Stimulated activated CD8-positive, alpha-beta memory T cell treated with anti-CD3 and anti-CD28 coated beads, Interleukin-7, amount 100 ng/mL, for 1 hour (primary cell): ENCODE measurements at places on chromosomes 5 and 9.

GRCh38 chr5:126234563-126235195 is 188.5 kb upstream of the GRAMD2B start:
- no peak for DNase-seq

DNA sequence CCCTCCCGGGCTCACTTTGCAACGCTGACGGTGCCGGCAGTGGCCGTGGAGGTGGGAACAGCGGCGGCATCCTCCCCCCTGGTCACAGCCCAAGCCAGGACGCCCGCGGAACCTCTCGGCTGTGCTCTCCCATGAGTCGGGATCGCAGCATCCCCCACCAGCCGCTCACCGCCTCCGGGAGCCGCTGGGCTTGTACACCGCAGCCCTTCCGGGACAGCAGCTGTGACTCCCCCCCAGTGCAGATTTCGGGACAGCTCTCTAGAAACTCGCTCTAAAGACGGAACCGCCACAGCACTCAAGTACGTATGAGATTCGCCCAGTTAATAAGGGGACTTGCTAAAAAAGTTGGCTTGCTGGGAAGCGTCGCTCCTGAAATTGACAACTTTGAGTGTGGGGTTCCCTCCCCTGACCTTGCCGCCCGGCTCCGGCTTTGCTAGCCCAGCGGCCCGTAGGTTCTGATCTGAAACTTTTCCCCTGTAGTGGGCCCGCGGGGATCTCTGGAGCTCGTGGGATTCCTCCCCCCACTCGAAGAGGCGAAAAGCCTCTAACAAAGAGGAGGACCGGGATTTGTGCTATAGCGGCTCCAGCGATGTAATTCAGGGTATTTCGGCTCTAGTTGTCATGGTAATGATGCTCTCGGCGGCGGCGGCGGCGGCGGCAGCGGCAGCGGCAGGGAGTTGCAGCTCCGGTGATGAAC is 572 bp downstream of the NR4A3 start:
- no peak for DNase-seq

DNA sequence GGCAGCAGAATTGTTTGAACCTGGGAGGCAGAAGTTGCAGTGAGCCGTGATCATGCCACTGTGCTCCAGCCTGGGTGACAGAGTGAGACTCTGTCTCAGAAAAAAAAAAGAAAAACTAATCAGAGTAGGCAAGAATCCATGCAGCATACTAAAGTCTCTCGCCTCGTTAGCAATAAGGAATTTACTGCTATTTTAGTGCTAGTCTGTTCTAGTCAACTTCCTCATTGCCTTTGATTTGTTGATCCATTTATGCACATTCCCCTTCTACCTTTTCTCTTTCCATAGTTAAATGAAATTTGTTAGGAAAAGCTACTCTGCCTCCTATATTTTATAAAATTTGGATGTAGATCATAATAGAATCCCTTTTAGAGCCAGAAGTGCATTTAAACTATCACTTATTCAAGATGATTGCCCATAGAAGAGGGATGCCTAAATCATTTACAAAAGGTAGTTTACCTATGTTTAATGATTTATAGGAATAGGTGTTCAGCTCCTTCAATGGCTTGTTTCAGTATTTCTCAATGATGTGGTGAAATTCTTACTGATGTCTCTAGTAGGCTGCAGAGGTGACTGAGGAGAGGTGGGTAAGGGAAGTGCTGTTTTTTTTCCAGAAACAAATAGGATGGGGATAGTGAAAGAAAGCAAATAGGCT is 1.9 kb downstream of the LRRC19 start:
- no peak for DNase-seq

DNA sequence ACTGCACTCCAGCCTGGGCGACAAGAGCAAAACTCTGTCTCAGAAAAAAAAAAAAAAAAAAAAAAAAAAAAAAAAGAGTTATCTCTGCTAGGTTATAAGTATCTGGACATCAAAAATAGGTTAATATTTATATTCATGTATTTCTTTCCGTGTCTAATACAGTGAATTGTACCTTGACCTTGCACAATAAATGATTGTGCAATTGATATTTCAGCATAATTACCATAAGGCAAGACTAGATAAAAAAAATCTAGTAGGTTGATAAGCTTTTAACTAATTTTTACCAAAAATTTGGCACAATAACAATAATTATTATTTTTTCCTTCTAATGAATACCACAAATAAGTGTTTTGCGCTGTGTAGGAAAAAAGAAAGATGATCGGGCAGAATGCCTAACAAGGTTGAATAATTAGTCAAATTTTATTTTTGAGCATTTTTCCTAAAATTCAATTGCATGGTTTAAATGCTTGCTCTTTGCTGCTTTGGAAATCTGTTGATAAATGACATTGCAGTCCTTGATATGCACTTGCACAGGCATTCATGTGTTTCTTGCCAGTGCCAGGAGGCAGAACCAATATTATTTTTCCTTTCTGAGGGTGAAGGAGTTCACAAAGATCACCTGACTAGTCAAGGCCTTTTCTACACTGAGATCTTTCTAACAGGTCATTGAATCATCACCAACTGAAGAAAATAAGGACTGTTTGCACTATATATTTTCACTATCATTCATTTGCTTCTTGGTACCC is 127.5 kb downstream of the ARRDC3 start:
- no peak for DNase-seq

- no peak for DNase-seq
These were observed 1.0 kb downstream of the MRPS2 start for GRCh38 chr9:135501261-135502167.

GRCh38 chr5:157497875-157498611 is 38.0 kb downstream of the NIPAL4 start:
- DNase-seq: no peak

DNA sequence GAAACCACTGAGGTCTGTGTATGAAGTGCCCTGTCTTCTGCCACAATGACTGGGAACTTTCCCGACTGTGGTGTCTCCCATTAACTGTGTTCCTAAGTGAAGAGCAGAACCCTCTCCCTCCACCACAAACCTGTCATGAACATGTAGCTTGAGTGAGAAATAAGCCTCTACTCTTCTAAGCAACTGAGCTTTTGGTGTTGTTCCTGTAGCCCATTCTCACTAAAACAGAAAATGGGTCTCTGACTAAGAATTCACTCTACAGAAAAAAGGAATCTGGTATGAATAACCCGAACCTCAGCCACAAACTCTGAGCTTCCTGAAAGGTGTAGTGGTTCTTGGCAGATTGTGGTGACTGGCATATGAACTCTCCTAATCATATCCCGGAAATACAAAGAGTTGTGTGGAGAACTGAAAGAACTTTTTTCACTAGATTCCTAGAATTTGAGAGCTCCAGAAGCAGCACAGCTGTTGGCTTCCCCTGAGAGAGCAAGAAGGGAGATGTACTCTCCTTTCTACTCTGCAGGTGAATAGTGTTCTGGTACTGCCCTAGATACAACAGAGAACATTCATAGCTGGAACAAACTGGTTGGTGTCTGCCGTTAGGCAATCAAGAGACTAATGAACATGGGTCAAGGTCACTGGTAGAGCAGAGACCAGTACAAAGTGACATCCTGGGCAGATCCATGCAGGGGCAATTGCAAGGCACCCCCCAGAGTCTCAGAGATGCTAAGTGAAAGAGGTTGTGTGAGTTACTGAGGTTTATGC is 283.8 kb downstream of the PDE4D start:
- DNase-seq: no peak

GRCh38 chr9:124297915-124298645 is 40.3 kb downstream of the NEK6 start:
- DNase-seq: no peak

- DNase-seq: no peak
These were observed 94.1 kb downstream of the PTCH1 start for GRCh38 chr9:95422650-95423049.

- no peak for DNase-seq
These were observed 239.9 kb downstream of the NPR3 start for GRCh38 chr5:32951003-32951402.

DNA sequence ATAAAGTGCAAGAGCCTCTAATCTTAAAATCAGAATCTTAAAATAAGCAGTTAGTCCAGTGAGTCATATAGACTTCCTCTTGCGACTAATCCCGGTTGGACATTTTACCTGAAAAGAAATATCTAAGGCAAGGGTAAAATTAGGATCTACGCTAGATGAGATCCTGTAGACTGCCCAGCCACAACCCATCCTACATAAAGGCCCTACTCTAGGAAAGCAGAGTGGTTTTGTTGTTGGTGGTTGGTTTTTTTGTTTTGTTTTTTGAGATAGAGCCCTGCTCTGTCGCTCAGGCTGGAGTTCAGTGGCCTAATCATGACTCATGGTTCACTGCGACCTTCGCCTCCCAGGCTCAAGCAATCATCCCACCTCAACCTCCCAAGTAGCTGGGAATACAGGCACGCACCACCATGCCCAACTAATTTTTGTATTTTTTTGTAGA is 6.9 kb downstream of the TSC1 start:
- no peak for DNase-seq

- no peak for DNase-seq
These were observed 6.0 kb downstream of the KIF12 start for GRCh38 chr9:114093031-114093471.

DNA sequence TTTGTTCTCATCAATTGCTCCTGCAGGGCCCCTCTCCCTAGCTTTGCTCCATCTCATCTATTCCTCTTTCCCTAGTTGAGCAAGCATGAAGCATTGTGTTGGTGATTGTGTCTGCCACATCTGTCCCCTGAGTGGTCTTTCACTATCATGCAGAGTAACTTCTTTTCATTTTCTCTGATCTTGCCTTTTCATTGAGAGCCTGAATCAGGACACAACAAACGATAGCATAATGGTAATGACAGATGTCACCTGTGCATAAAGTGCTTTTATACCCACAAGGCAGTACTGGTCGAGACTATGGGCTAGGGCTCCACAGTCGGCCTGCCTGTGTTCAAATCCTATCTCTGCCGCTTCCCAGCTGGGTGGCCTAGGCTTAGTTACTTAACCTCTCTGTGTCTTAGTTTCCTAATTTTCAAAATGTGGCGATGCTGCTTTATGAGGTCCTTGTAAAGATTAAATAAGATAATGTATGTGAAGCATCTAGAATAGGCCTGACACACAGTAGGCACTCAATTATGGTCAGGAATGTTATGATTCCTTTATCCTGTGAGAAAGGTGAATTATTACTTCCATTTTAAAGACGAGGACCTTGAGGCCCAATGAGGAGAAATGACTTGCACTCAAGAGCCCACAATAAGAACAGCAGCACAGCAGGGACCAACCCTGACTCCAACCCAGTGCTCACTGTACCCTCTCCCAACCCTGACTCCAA is 137.1 kb upstream of the ZNF618 start:
- no peak for DNase-seq

- DNase-seq: no peak
These were observed 205.2 kb upstream of the ADCY2 start for GRCh38 chr5:7190712-7191250.

DNA sequence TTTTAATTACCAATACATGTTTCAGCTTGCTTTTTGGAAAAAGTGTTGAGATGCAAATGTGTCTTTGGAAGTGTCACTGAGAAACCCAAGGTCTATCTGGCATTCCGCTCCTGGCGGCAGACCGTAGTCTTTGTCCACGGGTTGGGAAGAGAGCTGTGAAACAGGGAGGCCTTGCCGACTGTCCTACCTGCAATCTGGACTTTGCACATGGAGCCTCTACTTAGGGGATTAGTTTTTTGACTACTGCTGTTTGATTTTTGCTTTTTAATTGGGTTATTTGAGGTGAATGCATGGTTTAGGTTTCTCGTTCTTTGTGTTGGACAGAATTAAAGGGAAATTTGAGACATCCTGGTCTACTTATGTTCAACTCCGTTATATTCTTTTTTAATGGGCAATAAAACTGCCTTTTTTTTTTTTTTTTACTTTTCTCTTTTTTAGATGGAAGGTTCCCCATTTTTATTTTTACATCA is 25.7 kb downstream of the TRIO start:
- DNase-seq: no peak

GRCh38 chr5:110169461-110169860 is 479.7 kb downstream of the MAN2A1 start:
- DNase-seq: no peak

DNA sequence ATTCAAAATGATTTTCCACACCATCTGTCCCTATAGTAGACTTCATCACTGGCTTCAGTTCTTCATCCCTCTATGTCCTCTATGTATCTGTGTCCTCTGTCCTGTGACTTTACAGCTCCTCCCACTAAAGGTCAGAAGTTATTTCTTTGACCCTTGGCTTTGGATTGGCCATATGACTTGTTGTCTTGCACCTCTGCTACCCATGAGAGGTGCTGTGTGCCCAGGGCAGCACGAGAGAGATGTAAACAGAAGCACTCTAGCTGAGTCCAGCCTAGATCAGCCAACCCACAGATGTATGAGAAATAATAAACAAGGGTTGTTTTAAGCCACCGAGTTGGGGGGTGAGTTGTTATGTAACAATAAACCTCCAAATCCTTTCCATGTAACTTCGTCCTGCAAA is 63.4 kb upstream of the ENTREP1 start:
- no peak for DNase-seq

- DNase-seq: no peak
These were observed 116.6 kb upstream of the HMHB1 start for GRCh38 chr5:143695244-143695864.

DNA sequence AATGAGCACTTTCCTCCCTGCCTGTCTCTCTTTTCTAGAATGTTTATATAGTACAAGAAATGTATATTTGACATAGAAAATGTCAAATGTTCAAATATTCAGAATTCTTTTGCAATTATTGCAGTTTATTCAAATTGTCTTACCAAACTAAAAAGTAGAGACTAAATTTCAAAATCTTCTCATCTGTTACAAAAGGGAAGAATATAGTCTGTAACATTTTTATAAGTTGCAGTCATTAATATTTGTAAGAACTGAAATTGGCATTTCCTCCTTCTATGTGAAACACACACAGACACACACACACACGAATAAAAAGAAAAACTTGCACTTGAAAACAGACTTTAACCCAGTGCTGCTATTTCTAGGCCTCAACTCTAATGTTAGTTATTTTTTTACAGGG is 56.4 kb downstream of the NR3C1 start:
- no peak for DNase-seq

GRCh38 chr9:109487247-109487646 is 10.9 kb downstream of the PTPN3 start:
- DNase-seq: no peak

GRCh38 chr9:23779220-23779619 is 46.8 kb downstream of the ELAVL2 start:
- no peak for DNase-seq

GRCh38 chr5:170704417-170705192 is 78.9 kb upstream of the GABRP start:
- no peak for DNase-seq

- no peak for DNase-seq
These were observed 569.5 kb upstream of the SEMA6A start for GRCh38 chr5:117144086-117144485.

- no peak for DNase-seq
These were observed 282.5 kb downstream of the ZSWIM6 start for GRCh38 chr5:61614606-61615005.

DNA sequence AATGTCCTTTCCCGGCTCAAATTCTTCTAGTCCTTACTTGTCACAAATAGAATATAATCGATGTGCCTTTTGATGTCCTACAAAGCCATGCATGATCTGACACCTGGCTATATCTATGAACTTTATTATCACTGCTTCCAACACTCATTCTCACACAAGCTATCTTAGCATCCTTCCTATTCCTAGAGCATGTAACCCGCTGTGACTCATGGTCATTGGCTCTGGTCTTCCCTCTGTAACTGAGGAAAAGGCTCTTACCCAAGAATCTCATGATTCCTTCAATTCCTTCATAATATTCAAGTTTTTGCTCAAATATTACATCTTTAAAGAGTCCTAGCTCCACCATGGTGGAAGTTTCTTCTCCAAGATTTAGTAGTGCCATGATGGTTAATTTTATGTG is 480.0 kb upstream of the PAPPA start:
- no peak for DNase-seq
